ENCODE measurements at places on chromosomes 5 and 9.

DNA sequence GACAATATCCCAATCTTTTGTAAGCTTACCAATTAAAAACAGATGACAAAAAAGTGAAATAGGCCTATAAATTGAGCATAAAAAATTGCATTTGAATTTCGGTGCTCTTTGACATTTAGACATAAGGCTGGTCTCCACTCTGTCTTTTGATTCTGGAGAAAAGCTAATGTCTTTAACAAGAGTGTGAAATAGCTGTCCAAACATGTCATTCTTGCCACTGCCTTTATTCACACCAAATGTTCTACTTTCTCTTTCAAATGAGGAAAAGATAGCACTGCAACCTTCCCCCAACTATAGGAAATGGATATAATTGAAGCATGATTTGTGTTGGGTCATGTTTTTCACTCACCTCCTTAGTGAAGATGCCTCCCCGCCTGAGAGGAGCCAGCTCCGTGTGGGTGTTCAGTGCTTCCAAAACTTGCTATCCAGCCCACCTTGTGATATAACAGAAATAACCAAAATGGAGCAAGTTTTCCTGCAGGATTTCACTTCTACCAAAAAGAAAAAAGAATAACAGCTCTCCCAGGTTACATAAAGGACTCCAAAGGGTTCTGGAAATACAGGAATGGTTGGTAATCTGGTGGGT is 55.2 kb upstream of the STK32A start:
- DNase-seq, result no peak

DNA sequence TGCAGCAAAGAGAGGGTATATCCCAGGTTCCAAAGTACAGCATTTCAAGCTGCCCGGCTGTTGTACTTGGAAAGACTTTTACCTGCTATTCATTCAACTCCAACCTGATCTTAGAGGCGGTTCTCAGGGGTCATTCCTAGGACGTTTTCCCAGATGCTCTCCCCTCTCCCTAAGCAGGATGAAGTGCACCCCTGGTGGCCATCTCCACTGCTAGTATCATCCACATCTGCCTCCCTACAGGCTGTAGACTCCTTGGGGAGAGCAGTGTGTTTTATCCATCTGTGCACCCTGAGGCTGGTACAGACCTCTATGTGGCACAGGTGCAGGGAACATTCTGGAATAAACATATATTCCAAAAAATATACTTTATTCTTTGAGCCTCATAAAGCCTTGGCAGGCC is 56.8 kb downstream of the PTPN3 start:
- DNase-seq, result no peak

- DNase-seq, result no peak
Observed at GRCh38 chr5:116091416-116091815, 6.6 kb downstream of the COMMD10 start.

DNA sequence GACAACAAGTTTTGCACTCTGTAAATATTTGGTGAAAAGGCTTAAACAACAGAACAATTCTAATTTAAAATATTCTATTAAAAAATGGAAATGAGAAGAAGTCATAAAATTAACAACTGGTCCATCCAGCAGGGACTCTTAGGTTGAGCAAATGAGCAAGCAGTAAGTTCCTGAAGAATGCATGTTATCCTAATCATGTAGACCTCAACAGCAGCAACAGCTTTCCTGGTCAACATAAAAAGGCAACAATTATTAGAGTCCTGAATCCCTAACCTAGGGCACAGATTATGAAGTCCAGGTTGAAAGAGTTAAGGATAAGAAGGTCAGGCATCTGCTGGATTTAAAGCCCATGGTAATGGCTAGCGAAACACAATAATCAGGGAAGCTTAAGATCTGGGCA is 120.9 kb downstream of the SSBP2 start:
- no peak for DNase-seq

DNA sequence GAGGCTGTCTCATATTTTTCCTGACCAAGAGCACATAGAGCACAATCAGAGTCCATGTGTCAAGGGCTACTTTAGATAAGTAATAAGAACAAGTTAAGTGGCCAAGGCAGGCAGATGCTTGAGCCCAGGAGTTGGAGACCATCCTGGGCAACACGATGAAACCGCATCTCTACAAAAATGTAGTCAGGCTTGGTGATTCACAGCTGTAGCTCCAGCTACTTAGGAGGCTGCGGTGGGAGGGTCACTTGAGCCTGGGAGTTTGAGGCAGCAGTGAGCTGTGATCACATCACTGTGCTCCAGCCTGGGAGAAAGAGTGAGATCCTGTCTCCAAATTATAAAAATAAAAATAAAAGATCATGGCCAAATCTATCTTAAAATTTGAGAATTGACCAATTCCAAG is 767.9 kb upstream of the CTNND2 start:
- no peak for DNase-seq
